NCI-H510A treated with DMSO at 0.1 percent for 48 hours (cell line): ENCODE measurements at places on chromosomes 13 and 19.
A peak's percentile ranks its signal among the peaks of the same experiment; 100 is the strongest.

GRCh38 chr13:61414686-61415057 lies 977 bp downstream of the PCDH20 start:
- no peak for DNase-seq

GRCh38 chr13:34254366-34254765 lies 436.4 kb downstream of the RFC3 start:
- DNase-seq = no peak

DNA sequence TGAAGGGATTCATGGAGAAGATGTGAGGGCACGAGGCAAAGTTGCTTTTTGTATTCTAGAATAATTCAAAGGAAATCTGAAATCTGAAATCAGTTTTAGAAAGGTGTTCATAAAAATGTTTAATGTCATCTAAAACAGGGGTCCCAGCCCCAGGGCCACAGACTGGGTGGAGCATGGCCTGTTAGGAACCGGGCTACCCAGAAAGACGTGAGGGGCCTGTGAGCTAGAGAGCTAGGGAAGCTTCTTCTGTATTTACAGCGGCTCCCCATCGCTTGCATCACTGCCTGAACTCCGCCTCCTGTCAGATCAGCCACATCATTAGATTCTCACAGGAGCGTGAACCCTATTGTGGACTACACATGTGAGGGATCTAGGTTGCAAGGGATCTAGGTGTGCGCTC lies 151.2 kb downstream of the USP12 start:
- no peak for DNase-seq

GRCh38 chr19:42323852-42324654 lies 1.4 kb upstream of the MEGF8 start:
- DNase-seq = no peak

DNA sequence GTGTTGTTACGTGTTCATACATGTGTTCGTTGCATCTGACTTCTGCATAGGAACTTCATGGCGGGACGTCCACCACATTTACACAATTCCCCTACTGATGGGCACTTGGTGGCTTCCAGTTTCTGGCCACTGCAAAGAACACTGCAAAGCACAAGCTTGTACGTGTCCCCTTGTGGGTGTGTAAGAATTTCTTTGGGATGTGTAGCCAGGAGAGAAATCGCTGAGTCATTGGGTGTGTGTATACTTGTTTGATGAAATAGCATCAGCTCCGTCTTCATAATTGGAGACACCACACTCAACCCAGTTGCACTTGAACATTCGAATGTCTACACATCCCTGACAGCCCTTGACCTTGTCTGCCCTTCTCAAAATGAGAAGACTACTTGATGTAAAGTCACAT lies 19.2 kb downstream of the KLK5 start:
- DNase-seq = no peak

DNA sequence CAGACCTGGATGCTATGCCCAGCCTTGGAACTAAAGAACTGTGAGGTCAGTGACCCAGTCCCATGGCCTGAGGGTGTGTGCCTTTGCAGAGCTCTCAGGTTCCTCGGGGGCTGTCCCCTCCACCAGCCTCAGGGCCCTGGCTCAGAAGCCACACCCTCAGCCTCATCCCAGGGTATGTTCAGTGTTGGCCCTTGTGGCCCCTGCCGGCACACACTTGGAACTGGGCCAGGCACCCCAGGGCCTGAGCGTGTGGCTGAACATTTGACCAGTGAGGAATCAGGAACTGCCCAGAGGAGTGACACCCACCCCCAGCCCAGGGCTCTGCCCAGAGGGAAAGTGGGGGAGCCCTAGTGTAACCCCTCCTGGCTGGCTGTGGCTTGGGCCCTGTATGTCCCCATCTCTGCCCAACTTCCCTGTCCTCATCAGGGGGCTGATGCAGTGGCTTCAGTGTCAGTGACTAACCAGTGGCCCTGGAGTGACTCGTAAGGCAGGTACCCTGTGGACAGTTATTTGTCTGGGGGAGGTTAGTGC lies 10.0 kb downstream of the NKPD1 start:
- no peak for DNase-seq

DNA sequence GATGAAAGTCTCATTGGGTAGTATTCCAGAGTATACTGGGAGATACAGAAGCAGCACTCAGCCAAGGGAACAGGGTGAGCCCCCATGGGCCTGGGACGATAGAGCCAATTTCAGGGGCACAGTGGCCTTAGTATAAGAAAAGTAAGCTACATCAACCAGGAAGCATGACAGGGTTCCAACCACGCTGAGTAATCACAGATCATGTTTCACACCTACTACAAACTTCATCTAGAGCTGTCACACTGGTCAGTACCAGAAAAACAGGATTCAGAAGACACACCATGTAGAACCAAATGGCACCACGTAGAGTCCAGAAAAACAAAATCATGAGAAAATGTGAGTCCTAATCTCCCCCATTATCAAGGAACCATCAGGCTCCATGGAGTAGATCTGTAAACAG lies 1292.4 kb upstream of the MIR17HG start:
- DNase-seq = peak; percentile 67

DNA sequence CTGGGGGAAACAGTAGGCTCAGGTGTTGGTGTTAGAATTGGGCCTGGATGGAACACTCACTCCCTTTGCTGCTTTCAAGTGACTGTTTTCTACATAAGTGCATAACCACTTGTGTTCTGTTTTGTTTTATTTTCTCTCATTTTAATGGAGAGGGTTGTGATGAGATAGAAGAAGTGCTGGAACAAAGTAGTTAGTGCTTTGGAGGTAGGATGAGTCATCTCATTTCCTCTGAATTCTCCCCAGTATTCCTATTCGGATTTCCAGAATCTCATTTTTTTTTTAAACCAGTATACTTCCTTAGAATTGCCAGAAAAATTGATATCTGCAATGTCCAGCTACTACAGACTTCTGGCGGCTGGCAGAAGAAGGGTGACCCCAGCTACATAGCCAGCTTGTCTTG lies 575.9 kb downstream of the MYO16 start:
- no peak for DNase-seq

DNA sequence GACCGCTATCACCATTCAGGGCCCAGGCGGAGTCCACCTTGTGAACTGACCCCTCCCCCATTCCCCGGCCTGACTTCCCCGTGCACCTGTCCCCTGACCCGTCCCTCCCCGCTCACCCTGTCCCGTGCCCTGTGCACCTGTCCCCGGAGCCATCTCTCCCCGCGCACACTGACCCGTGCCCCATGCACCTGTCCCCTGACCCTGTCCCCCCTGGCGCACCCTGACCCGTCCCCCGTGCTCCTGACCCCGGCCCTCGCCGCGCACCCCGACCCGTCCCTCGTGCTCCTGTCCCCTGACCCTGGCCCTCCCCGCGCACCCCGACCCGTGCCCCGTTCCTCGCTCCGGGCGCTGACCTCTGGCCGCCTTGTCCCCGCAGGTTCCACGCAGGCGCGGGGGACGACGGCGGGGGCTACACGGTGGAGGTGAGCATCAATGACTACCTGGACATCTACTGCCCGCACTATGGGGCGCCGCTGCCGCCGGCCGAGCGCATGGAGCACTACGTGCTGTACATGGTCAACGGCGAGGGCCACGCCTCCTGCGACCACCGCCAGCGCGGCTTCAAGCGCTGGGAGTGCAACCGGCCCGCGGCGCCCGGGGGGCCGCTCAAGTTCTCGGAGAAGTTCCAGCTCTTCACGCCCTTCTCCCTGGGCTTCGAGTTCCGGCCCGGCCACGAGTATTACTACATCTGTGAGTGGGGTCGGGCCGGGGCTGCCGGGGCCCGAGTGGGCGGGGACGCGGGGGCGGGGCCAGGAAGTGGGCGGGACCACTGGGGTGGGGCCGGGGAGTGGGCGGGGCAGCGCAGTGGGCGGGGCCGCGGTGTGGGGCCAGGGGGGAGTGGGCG lies 9.7 kb downstream of the EFNA2 start:
- no peak for DNase-seq

DNA sequence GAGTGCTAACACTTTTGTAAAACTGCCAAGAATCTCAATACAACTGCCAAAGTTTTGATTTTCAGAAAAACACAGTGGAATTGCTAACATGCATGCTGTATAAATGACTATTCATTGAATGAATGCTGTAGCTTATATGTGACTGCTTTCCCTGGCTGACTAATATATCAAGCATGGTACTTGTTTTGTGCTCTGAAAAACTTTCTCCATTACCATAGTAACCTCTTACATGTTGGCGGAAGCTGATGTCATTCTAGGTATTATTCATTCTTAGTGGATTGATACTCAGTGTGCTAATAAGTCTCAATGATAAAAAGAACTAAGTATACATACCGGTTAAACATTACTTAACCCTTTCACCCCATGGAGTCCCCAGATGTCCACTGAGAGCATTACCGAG lies 166.1 kb upstream of the MYO16 start:
- no peak for DNase-seq

DNA sequence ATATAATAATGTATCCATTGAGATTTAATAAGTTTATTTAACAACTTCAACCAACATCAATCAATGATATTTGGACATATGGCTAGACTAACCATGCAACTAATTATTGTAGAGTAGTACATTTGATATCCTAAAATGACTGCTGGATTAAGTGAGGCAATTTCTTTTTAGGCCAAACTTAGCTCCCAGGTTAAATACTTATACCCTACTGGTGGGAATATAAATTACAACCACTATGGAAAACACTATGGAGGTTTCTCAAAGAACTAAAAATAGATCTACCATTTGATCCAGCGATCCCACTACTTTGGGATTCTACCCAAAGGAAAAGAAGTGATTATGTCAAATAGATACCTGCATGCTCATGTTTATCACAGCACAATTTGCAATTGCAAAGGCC lies 345.8 kb downstream of the RBM26 start:
- DNase-seq = no peak

DNA sequence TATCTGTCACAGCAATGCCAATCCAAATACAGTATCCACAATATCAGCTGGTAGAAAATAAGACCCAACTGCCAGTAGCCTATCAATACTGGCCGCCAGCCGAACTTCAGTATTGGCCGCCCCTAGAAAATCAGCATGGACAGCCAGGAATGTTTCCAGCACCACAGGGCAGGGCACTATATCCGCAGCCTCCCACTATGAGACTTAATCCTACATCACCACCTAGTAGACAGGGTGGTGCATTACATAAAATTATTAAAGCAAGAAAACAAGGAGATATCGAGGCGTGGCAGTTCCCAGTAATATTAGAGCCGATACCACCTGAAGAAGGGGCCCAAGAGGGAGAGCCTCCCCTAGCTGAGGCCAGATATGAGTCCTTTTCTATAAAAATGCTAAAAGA lies 111.3 kb downstream of the ZNF486 start:
- peak; percentile 9 for DNase-seq

DNA sequence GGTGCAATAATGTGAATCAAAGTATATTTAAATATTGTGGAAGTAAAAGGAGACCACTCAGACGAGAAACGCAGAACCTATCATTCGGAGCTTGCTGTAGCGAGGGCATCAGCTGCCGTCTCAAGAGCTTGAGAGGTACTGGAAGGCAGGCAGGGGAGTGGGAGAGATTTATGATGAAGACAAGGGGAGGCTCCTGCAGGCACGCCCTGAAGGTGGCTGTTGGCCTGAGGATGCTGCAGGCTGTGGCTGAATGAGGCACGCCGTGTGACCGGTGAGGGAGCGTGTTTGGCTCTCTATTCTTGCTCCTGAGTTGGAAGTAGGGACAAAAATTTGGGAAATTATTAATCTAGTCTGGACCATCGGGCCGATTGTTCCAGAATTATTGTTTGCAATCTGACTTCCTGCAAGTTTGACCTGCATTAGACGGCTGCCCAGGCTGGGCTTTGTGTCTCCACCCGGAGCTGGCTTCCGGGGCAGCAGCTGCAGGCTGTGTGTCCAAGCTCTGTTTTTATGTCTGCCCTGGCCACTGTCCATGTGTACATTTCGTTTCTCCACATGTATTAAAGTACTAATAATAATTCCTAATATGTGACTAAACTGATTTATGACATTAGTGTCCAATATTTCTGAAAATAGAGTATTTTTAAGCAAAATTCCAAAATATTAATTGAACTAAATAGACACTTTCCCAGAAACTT lies 91.1 kb upstream of the ANKRD10 start:
- no peak for DNase-seq
